GM04504 (cell line): ENCODE measurements at places on chromosomes 2 and 18.

- DNase-seq = no peak
Observed at GRCh38 chr2:159226608-159227385, 59.7 kb downstream of the WDSUB1 start.

DNA sequence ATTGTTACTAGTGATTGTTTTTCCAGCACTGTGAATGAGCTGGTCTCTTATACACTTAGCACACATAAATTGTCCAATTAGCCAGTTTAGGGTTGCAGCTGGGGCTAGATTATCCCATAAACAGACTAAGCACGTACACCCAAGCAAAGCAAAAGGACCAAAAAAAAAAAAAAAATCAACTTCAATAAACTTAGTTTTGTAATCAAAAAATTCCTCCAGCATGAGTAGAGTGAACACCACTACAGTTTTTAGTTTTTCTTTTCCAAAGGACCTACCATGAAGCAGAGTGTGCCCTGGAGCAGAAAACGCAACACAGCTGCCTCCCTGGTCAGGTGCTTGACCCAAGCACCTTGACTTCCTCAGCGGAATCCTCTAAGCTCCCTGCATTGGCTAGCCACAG, 249.4 kb upstream of the SLC14A2 start:
- no peak for DNase-seq

GRCh38 chr2:211534632-211535031, 978.2 kb downstream of the CPS1 start:
- DNase-seq = no peak

DNA sequence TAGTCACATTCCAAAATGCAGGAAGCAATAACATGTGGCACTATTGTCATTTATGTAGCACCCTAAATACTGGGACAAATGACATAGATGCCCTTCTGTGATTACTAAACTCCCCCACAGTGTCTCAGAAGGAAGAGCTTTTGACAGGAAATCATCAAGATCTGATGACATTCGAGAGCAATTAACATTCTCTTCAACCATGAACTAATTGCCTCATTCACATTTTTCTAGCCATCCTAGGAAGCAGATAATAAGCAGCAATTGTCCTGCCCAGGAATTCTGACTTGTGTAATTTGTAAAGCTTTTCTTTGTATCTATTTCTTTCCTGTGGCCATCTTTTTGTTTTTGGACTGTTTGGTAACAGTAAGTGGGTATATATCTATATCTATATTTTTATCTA, 292.6 kb downstream of the TGIF1 start:
- no peak for DNase-seq

- DNase-seq = no peak
Observed at GRCh38 chr2:198774576-198774975, 683.2 kb downstream of the SATB2 start.

GRCh38 chr2:28390241-28390745, 2.4 kb upstream of the FOSL2 start:
- peak; percentile 81 for DNase-seq

- peak; percentile 54 for DNase-seq
Observed at GRCh38 chr2:203340791-203341487, 12.7 kb downstream of the ABI2 start.

DNA sequence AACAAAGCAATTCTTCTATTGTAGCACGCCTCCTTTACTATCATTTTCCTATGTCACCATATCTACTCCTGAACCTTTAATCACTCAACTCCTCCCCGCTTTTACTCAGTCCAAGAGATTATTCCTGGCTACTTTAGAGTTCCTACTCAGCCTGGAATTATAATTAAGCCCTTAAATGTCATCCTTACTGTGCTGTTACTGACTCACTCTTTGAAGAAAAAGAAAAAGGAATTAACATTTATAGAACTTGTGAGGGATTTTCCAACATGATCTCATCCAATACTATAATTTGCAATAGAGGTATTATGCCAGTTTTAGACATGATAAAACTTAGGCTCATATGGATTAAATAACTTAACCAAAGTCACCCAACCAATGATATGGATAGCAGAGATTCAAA, 61.7 kb downstream of the CCDC88A start:
- no peak for DNase-seq

- no peak for DNase-seq
Observed at GRCh38 chr2:23484275-23484674, 99.3 kb downstream of the KLHL29 start.

- no peak for DNase-seq
Observed at GRCh38 chr2:216777637-216778273, 82.1 kb downstream of the TNP1 start.

- peak; percentile 11 for DNase-seq
Observed at GRCh38 chr2:203061346-203061745, 46.7 kb downstream of the NBEAL1 start.

DNA sequence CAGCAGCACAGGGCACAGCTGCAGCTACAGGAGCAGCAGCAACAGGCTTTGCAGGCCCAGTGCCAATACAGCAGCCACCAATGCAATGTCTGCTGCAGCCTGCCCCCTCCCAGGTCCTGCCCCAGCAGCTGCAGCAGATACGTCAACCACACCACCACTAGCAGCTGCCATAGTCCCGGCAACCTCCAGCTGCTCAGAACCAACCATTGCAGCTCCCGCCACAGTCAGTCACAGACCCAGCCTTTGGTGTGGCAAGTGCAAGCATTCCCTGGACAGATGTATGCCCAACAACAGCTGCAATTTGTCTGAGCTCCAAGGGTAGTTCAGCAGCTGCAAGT, 53.3 kb upstream of the TUBA3E start:
- DNase-seq = no peak

GRCh38 chr18:74113711-74114110, 33.9 kb downstream of the FBXO15 start:
- no peak for DNase-seq

DNA sequence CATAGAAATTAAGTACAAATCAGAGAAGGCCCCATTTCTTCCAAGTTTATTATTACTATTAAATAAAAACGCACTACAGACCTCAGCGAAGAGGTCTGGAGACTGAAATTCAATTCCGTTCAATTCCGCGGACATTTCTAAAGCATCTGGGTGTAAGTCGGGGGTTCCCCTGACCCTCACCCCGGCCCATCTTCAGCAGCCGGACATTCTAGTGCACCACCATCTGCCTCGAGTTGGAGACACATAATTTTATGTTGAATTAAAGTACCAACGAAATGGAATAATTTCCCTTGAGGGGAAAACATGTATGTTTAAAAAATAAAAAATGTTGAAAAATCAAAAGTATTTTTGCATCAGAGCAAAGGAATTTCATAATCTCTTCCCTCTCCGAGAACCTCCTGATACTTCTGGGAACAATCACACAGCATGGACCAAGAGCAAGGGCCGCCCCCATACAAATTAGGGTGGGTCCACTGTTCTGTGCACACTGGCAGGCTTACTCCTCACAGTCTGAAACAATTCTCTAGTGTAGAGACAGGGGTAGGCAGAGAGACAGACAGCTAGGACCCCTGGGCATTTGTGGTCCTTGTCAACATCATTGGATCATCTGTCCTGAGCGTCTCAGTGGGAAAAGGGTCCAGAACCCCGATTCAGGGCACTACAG, 29.3 kb downstream of the MBP start:
- DNase-seq = no peak

DNA sequence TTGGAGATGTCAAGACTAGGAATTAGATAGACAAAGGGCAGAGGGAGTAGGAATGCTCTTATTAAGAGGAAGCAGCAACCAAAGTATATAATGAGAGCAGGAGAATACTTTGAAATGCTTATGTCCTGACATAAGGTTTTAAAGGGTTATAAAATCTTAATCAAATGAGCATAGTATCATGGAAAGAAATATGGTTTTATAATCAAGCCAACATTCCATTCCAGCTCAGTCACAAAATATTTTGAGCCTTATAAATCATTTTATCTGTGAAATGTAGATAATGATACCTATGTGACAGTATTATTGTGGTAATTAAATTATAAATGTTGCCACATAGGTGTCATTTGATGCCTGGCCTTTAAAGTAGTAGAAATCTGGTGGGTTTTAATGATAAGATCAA, 17.6 kb downstream of the VSNL1 start:
- DNase-seq = no peak

DNA sequence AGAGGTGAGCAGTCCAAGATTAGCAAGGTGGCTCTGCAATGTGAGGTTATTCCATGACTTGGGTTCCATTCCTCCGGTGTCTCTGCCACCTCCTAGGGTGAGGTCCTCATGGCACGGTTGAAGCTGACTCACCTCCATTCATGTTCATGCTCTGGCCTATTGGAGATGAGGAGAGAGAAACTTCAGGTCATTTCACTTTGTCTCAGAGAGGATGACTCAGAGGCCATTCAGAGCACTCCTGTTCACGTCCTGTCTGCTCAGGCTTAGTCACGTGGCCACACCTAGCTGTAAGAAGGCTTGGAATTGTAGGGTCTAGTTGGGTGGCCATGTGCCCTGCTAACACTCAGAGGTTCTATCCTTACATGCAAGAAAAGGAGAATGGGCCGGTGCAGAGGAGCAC, 67.5 kb upstream of the MBOAT2 start:
- DNase-seq = no peak

- no peak for DNase-seq
Observed at GRCh38 chr2:127609818-127610217, 36.1 kb upstream of the GPR17 start.

DNA sequence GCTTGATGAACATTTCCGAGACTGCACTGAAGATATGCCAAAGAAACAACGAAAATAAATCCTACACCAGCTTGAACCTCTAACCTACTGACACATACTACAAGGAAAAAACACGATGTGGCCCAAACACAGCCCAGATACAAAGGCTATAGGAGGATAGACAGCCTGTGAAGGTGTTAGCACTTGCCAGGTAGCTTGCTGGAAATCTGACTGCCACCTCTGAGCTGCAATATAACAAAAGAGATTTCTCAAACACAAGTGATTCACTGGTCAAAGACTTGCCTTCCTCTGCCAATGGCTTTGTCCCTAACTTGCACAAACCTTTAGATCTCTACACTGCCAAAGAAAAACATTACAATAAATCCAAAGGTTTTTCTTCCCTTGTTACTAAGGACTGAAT, 21.1 kb downstream of the CFAP210 start:
- DNase-seq = no peak

DNA sequence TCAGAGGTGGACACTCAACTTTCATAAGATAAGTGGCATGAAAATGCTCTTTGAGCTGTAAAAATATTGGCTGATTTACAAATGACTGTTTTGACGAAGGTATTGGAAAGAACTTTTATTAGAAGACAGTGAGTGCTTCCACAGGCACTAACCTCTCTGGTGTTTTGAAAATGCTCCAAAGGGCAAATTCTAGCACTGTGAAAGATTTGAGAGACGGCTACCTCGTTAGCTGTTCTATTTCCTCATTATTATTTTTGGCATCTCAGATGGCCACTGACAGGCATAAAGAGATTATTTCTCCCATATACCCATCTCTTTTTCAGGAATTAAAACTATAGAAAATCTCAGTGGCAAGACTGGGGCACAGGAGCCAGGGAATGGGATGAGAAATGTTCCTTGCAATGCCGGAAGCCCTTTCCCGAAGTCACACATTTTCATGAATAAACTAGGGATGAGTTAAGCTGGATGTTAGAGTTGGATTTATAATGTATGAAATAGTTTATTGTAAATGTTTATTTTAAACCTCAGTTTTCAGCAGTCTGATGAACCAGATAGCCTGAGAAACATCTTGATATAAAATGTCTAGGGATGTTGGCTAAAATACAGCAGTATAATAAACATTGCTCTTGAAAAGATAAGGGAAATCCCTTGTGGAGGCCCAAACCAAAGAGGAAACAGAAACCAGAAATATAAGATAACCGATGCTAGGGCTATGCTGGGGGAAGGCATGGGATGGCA, 175.7 kb downstream of the ASB1 start:
- DNase-seq = no peak

DNA sequence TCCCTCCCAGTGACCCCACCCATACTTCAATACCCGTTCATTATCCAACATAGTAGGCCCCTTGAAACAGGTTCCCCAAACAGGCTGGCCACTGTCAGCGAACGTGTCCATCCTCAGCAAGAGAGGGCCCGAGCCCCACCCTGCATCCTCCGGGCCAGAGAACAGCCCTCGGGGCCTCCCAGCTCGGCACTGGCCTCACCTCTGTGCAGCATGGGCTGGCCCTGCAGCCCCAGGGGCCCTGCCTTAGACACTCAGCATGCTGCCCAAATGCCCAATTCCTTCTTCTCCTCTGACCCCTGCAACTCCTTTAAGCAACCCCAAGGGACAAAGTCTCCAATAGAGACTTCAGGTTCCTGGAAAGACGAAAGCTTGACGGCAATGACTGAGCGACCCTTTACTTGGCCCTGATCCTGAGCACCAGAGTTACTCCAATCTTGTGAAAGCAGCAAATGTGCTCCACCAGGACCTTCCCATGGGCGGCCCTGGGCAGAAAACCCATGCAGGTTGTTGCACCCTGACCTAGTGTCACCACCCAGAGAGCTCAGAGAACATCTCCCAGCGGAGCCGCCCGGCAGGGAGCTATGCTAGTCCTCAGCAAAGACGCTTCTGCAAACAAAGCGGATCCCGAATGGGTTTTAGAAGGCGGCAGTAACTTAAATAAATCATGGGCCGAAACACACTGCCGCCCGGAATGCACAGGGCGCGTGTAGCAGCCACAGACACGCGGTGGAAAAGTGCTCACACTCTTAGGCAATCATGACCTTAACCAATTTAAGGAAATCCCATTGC, 782 bp downstream of the COL6A3 start:
- no peak for DNase-seq

- no peak for DNase-seq
Observed at GRCh38 chr2:47155091-47155876, at the start of gene STPG4. STPG4 (minus strand) TSS chr2:47155308; CDS start chr2:47155251, 57 bp downstream.

DNA sequence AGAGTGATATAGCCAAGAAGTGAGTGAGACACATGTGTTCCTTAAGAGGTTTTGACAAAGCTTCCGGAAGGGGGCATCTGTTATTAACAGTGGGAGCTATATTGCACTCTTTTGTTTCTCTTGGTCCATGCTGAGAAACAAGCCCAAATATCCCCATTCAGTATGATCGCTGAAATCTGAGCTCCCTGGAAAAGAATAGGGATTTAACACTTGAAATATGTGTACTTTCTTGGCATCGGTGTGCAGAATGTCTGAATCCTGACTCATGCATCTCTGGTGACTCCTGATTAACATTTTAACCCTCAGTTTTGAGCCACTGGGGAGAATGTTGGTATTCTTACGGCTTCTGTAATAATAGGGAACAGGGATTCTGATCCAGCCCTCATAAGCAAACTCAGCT, 448.1 kb downstream of the TSN start:
- DNase-seq = peak; percentile 13

GRCh38 chr18:73124175-73124574, 256.4 kb upstream of the NETO1 start:
- DNase-seq = no peak

DNA sequence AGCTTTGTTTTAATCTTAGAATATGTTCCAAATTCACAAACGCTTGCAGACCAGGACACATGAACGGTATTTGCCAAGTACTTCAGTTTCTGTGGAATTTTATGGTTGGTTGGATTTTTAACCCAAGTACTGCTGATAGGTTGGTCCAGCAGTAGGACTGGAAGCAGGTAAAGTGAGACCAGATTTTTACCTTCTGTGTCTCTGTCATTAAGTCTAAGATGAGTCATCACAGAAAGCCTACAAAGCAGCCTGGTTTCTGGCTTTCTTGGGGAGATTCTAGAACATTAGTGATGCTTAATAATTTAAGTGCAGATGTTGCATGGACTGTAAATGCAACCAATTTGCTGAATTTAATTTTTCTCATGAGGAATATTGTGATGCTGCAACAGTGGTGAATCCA, 100.5 kb downstream of the SCG2 start:
- no peak for DNase-seq
